ENCODE measurements at places on chromosomes 6 and 20.

GRCh38 chr20:5810800-5811422 lies 60.7 kb downstream of the SHLD1 start:
- DNase-seq = no peak

- DNase-seq = peak; percentile 54
Observed at GRCh38 chr6:328136-328670, 35.9 kb downstream of the DUSP22 start.

DNA sequence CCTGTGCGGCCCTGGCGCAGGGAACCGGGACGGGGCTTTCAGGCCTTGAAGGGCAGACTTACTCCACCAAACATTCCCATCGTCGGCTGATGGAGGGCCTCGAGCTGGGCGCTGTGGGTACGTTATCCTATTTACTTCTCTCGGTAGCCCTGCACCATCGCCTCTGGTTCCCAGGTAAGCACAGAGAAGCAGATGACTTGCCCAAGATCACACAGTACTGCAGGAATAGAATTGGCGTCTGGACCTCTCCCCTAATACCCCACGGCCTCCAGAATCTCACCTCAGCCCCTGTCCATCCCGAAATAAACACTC lies 46.4 kb downstream of the PDYN start:
- DNase-seq = no peak

- no peak for DNase-seq
Observed at GRCh38 chr6:66496659-66497058, 789.6 kb upstream of the EYS start.

DNA sequence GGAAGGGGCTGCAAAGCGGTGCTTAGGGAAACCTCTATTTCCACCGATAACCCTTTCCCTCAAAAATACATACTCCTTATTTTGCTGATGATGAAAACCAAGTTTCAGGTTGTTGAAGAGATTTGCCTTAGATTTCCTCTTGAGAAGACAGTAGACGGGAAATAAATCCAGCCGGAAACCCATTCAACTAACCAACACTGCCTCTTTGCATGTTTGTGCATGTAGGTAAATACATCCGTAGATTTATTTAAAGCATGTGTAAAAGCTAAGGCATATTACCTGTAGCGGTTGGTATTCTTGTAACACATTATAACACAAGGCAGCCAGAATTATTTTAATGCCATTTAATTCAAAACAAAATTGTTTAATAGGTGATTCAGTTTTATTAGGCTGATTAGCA lies 136.3 kb upstream of the SLC22A23 start:
- no peak for DNase-seq

DNA sequence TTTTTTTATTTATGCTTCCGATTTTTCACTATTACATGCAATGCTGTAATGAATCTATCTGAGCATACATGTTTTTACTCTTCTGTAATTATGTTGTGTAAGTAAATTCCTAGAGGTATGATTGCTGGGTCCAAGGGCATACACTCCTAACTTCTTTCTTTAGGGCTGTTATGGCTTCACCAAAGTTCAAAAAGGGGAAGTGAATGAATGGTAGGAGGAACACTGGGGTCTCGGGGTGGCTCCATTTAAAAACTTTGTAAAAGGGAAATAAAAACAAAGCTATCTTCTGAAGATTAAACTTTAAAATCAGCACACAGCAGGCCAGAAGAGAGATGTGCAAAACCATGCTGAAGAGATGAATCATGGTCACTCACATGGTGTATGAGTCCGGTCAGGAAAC lies 289.1 kb upstream of the SUPT3H start:
- DNase-seq = no peak

- no peak for DNase-seq
Observed at GRCh38 chr6:24454452-24454851, 34.9 kb downstream of the GPLD1 start.

DNA sequence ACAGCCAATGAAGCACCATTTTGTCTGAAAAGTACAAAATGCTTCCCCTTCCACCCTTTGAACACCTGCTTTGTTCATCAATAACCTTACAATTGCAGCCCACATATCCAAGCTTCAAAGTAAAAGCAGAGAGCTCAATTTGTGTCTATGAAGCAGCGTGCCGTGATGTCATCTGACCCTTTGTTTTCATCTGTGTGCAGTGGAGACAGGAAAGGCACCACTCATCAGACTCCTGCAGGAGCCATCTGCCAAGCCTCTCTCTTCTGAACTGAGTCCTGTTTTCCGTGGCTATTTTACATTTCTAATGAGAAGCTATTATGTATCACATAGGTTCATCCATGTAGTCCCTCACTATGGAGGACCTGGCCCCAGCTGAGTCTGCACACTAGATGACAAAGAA lies 7.5 kb upstream of the LY86 start:
- DNase-seq = no peak

DNA sequence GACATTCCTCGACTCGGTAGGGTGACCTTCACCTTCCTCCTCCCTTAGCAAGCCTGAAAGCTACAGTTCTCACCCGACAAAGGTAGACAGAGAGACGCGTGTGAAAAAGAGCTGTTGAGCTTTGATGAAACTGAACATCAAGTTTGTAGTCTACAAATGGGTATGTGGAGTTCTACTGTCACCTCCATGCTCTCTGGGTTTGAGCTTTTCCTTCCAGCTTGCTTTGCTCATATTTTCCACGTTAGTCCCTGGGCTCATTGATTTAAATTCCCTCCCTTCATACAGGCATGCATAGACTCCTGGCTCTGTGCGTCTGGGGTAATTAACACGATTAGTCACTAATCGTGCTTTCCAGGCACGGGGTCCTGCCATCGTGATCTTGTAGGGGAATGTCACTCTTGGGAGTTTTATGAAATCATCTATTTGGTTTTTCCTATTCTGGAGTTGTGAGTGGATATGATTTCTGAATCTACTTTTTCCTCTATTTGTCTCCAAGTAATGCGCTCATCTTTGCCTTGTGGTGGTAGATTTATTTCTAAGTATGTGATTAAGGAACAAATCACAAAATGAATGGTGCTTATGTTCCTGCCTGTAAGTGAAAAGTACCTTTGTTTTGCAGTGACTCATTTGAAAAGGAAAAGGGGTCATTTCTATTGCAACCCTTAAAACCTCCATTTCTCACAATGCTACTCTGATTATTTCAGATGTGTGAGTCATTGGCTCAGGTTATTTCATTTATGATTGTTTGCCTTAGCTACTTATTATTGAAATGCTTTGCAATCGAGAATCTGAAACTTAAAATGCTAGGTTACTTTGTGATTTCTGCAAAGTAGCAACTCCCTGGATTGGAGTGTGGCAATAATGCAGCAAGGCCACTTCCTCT lies 154.6 kb downstream of the ZDHHC14 start:
- DNase-seq = no peak

DNA sequence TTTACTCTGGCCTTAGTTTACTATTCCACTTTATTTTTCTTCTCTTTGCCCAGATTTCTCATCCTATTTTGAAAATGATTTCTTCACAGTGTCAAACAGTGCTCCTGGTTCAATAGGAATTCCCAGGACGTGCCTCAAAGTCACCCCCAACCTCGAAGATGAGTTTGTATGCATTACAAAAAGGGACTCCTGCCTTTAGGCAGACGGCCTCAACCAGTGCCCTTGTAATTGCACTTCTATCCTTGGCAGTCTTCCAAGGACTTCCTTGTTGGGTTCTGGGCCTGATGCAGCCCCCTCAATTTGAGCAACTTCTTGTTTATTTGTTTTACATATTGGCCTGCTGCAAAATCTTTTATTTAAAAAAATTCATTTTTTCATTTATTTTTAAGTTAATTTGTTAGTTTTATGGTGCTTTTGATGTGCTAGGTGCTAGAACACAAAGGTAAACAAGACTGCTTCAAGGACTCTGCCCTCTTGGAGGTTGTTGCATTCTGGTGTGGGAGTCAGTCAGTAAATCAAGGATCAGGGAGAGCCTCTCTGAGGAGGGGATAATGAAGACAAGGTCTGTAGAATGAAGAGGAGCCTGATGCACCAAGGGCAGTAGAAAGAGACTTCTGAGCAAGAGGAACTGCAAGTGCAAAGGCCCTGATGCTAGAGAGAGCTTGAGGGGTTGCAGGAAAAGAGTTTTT lies 181.5 kb upstream of the LAMP5 start:
- no peak for DNase-seq

GRCh38 chr6:84033523-84034451 lies at the start of gene MRAP2:
TSS of gene MRAP2 (plus strand) at chr6:84033772. CDS start at chr6:84055319, 21,547 bp downstream.
- DNase-seq = peak; percentile 65
